Aorta (tissue), 5 donors: ENCODE measurements at places on chromosomes 2 and 18.

DNA sequence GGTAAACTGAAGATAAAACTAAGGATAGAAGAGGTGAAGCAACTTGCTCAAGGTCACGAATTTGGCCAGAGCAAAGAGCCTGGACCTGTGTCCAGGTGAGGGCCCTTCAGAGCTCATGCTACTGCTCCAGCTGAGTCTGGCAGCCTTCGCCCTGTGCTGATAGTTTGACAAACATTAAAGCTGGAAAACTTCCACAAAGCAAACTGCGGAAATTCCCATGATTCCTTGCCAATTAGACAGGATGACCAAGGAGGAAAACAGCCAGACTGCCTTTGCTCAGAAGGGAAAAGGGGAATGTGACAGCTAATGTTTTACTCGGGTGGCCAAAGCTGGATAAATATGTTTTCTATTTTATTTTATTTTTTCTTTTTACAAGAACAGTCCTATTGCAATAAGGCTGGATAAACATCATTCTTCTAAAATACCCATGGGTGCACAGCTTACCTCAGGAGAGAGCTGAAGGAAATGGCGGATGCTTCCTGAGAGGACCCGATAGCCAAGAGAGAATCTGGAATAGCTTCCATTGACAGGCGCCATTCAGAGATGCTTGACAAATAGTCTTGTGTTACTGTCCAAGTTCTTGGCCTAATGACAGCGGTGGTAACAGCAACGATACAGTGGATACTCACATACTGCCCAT lies 5.3 kb upstream of the CTAGE1 start:
- H3K27me3 ChIP-seq: no peaks in the 10 kb centered on the region
- no peak overlapping the region for H3K4me3 ChIP-seq
- no peak for DNase-seq
- H3K36me3 ChIP-seq: no peaks in the 10 kb centered on the region

GRCh38 chr18:28039691-28040090 lies 137.2 kb downstream of the CDH2 start:
- no peak overlapping the region for H3K27ac ChIP-seq
- H3K4me3 ChIP-seq: no peak overlapping the region
- no peaks in the 10 kb centered on the region for H3K4me1 ChIP-seq
- no peaks in the 10 kb centered on the region for H3K36me3 ChIP-seq

DNA sequence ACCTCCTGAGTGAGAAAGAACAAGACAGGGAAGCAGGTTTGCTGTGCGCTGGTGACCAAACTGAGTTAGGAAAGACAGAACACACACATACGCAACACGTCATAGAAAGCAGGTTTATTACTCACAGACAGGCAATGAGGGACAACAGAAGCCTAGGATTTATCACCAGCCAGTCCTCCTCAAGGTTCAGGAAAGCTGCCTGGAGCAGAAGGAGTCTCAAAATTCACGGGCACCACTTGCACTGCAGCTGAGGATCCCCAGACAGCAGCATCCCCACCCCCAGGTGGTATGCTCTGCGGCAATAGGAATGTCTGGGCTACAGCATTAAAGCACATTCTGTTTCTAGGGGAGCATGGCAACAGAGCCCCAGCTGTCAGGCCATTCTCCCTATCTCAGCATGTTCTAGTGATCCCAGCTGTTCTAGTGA lies 284.4 kb upstream of the RGPD4 start:
- H3K27me3 ChIP-seq: peaks cover 2% of the 10 kb centered on the region
- DNase-seq: no peak

- no peaks in the 10 kb centered on the region for H3K36me3 ChIP-seq
- no peaks in the 10 kb centered on the region for H3K27me3 ChIP-seq
- no peaks in the 10 kb centered on the region for H3K4me1 ChIP-seq
- no peak overlapping the region for H3K27ac ChIP-seq
- H3K4me3 ChIP-seq: no peak overlapping the region
- DNase-seq: no peak
Measured at GRCh38 chr2:170207901-170208300, 30.0 kb downstream of the MYO3B start.

DNA sequence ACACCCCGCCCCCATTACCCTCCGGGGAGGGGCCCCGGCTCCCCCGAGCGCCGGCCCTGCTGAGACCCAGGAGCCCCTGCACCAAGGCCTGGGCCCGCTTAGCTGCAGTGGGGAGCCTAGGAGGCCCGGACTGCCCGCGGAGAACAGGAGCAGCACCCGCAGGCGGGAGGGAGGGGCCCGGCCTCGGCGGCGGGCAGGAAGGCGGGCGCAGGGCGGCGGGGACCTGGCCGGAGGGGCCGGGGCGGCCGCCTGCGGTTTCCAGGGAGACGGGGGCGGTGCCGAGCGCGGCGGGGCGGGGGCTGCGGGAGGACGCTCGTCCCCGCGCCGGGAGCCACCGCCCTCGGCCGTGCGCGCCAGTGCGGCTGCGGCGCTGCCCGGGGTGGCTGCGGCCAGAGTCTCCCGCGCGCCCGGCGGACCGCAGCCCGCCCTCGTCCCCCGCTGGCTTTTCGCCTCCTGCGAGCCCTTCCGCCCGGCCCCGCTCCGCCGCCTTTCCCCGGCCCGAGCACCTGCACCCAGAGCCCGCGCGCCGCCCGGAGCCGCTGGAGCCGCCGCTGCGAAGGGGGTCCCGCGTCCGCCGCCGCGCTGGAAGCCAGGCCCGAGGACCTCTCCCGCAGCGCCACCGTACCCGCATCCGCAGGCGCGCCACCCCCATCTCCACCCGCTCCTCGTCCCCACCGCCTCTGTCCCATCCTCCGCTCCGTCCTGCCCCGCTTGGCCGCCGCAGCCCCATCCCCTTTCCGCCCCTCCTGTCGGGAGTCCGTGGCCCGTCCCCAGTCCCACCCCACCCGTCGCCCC lies 17.2 kb downstream of the GPC1 start:
- DNase-seq: peak; percentile 93
- H3K36me3 ChIP-seq: no peaks in the 10 kb centered on the region
- H3K4me1 ChIP-seq: no peaks in the 10 kb centered on the region
- H3K4me3 ChIP-seq: peak overlapping the region; percentile 54
- H3K27ac ChIP-seq: no peak overlapping the region
- H3K27me3 ChIP-seq: no peaks in the 10 kb centered on the region
